ENCODE measurements at places on chromosomes 6 and 20.

DNA sequence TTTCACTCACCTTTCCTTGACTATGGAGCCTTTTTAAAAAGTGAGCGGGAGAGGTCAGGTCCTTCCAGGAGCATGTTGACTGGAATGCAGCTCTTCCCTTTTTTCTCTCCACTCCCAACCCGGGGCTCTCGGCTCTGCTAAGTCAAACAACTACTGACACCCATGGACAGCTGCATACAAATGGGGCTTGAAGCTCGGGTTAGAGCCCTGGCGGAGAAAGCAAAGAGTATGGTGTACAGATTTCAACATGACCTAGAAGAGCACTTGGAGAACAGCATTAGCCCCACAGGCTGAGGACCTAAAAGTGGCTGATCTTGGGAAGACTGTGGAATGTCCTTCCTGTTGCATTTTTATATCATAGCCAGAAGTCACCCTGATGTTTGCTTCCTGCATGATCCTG lies 162.0 kb upstream of the STMND1 start:
- no peak for DNase-seq

GRCh38 chr6:124546601-124547000 lies 415.6 kb upstream of the RNF217 start:
- DNase-seq, result no peak

- no peak for DNase-seq
Observed at GRCh38 chr6:118468682-118469465, 79.2 kb upstream of the PLN start.

GRCh38 chr6:138250053-138250452 lies 31.8 kb upstream of the PBOV1 start:
- DNase-seq, result no peak

GRCh38 chr20:63884506-63885263 lies 10.2 kb upstream of the DNAJC5 start:
- no peak for DNase-seq

DNA sequence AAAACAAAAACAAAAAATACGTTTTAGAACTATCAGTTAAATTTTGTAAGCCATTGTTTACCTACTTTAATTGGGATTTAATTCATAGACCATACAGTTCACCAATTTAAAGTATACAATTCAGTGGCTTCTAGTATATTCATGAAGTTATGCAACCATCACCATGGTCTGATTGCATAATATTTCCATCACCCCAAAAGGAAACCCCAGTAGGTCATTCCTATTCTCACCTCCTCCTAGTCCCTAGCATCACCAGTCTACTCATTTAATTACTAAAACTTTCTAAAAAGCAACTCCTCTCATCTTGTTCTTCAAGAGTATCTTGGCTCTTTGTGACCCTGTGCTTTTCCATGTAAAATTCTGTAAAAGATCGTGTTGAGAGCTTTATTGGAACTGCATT lies 60.2 kb downstream of the ASXL1 start:
- DNase-seq, result no peak
